ENCODE measurements at places on chromosomes 2 and 18.
A peak's percentile ranks its signal among the peaks of the same experiment; 100 is the strongest.

DNA sequence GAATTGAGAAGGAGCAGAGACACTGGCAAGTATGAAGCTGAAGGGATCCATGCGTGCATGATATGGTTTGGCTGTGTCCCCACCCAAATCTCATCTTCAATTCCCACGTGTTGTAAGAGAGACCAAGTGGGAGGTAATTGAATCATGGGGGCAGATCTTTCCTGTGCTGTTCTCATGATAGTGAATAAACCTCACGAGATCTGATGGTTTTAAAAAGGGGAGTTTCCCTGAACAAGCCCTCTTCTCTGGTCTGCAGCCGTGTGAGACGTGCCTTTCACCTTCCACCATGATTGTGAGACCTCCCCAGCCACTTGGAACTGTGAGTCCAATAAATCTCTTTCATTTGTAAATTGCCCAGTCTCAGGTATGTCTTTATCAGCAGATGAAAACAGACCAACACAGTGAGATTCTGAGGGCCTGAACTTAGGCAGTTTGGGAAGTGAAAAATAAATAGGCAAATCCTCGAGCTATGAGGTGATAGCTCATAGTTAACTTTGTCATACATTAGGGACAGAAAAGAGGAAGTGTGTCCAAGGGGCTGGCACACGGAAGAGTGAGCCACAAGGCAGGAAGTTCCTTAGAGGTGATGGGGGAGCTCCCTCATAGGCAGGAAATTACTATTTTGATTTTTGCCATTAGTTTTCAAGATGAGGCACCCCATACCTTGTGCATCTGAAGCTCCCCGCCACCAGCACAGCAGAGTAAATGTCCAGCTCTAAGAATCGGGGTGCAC is 658.8 kb upstream of the ID2 start:
- DNase-seq, result no peak

GRCh38 chr2:108385411-108386071 is 7.8 kb downstream of the SULT1C4 start:
- peak; percentile 79 for DNase-seq

DNA sequence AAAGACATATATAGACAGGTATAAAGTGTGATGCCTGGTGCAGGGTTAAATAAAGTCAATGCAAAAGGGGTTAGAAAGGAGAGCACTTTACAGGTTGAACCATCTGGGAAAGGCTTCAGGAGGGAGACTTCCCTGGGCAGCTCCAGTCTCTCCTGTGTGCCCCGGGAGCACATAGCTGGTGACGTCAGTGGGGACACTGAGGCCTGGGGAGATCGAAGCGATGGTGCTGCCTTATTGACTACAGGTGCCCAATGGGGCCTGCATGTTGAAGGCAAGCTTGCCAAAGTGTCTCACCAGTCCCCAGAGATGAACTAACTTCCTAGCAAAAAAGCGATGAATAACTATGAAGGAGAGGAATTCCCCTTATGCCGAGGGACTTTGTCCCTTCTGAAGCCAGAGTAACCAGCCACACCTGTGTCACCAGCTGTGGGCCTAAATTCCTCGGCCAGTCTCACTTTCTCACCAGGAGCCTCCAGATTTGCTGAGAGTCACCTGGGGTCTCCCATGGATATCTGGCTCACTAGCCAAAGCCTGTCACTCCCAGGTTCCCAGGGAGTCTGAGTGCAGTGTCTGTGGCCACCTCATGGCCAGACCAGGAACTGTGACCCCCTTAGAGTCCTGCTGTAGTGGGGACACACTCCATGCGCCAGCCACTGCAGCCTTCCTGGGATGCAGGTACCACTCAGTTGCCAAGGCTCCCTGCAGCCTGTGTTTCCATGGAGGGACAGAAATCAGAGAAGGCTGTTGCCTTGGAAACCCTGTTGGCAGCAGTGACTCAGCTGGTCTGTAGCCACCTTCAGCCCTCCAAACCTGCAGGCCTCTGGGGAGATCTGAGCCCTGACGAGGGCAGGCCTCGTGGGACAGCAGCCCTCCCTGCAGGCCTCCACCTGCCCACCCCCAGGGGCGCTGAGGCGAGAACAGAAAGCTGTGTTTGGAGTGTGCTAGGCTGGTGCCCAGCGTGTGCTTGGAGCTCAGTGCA is 128.7 kb downstream of the CTIF start:
- peak; percentile 23 for DNase-seq

GRCh38 chr2:155125585-155126230 is 427.2 kb downstream of the KCNJ3 start:
- DNase-seq, result no peak

- no peak for DNase-seq
Observed at GRCh38 chr2:16336491-16336890, 329.1 kb downstream of the CYRIA start.

Measured in kidney epithelial cell (primary cell).